NB4 (cell line): ENCODE measurements at places on chromosomes 5 and 9.

DNA sequence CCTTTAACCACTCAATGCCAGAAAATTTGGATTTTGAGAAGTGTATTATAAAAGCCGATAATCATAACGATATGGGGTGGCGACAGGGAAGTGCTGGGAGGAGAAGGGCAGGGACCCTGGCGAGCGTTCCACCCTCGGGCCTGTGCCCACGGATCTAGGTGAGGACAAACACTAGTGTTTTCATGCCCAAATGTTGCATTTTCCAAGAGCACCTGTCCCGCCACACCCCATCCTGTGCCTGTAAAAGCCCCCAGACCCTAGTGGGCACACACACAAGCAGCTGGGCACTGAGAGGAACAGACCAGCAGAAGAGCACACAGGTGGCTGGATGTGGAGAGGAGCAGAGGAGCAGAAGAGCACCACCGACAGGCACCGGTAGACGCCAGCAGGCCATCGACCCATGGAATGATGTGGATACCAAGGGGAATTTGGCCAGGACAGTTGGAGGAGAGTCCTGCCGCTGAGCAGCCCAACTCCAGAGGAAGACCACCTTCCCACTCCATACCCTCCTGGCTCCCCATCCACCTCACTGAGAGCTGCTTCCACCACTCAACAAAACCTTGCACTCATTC lies 315.0 kb downstream of the EDIL3 start:
- DNase-seq: no peak

- DNase-seq: no peak
These were observed 3.8 kb upstream of the SQSTM1 start for GRCh38 chr5:179816796-179817469.

DNA sequence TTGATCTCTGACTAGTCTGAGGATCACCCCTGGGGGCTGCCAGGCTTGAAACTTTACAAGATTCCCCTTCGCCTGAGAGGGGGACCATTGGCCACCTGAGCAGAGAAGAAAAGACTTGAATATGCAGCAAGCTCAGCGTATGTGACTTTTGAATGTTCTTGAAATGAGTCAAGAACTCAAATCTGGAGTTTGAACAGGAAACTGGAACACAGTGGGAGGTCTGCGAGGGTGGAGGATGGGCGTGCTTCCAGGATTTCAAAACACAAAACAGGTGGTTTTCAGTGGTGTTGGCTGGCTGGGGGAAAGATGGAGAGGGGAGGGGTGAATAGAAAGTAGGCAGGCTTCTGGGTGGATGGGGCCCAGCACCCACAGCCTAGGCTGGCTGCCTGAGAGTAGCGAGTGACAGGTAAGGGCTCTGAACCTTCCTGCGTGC lies 40.6 kb downstream of the TMEM174 start:
- no peak for DNase-seq

DNA sequence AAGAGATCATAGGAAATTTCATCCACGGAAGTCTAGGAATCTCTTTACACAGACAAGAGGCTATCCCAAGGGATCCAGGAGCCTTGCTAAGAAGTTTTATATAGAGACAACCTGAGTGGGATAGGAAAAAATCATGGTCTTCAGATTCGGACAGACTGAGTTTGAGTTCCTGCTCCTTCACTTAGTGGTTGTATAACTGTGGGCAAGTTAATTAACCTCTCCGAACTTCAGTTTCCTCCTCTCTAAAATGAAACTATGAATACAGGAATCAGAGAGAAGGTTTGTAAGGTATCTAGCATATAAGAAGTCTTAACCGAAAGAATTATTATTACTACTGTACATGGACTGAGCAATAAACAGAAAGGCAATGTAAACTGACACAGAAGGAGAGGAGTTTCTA lies 35.1 kb downstream of the NR2F1-AS1 start:
- no peak for DNase-seq

DNA sequence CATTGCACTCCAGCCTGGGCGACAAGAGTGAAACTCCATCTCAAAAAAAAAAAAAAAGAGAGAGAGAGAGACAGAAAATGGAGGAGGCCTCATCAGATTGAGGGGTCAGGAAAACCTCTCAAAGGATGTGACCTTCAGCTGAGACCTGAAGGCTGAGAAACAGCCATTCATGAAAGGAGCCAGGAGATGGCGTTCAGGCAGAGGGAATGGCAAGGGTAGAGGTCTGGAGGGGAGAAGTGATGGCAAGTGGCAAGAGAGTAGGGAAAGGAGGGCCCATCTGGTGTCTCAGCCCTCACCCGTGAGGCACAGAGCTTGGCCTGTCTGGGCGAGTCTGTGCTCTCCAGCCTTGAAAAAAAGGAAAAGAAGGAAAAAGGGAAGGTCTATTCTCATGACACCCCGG lies 17.0 kb downstream of the CAMK2A start:
- DNase-seq: peak; percentile 68

DNA sequence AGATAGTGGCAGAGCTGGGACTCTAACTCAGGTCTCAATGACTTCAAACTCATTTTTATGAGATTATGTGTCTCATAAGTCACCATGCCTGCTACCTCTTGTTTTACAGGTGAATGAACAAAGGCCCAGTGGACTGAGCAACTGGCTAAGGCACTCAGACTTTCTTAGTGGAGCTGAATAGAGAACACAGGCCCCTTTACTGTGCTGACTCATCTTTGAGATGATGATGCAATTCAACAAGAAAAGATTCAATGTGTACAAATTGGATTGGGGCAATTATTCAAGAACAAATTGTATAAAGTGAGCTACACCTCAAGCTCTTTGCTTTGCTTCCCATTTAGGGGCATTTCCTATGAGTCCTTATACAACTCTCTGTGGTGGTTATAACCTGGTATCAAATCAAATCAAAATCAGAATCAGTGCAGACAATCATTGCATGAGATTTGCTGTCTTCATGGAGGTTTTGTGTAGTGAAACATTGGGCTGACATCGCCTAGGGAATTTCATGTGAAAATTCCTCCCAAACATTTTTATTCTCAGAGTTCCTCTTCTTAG lies 84.3 kb upstream of the PPP2R2B start:
- peak; percentile 43 for DNase-seq
